ENCODE measurements at places on chromosomes 7 and 10.

DNA sequence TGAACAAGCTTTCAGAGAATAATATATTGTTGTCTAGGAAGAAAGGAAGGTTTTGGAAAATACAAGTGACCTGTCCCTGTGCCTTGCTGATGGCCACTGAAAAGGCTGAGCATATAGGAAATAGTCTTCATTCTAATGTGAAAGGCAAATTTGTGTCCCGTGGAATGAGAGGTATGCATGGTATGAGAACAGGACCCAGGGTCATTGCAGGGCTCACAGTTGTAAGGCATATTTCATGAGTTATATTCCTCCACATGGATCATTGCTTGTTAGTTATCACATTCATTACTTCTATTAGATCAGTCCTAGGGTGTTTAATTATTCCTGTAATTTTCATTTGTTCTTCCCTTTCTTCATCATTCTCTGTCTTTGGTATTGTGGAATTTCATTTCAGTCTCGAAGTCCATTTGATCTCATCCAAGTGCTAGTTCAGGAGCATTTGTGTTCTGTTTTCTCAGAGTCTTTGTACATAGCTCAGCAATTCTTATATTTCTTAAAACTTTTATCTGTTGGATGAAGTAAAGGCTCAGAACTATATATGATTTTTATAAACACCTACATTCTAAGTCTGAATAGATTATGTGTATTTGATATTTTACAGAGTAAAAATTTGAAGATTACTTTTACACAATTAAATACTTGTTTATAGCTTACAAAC is 39.4 kb upstream of the ARHGAP21 start:
- peak; percentile 29 for DNase-seq

- no peak for DNase-seq
Measured at GRCh38 chr10:115278294-115278693, 185.1 kb downstream of the ATRNL1 start.

DNA sequence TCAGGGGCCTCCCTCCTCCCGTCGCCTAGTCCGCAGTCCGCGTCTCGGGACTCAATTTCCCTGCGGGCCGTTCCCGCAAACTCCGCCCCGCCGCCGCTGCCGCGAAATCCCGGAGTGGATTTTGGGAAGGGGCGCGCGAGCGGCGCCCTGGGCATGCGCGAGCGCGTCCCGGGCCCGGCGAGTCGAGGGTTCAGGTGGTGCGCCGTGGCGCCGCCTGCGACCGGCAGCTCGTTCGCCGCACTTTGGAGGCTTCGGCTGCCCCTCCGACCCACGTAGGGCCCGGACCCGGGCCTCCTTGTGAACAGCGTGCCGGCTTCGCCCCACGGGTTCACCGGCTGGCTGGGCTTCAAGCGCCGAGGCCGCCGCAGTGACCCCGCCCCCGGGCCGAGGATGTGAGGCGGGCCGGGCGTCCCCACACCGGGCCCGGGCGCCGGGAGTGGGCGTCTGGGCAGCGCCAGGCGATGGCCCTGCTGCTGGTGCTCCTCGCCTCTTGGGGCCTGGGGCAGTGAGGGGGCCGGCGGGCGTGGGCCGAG is at the start of gene PLEKHA8:
Gene PLEKHA8 (plus strand): TSS at position 197 of the 533 bp plus-strand sequence. CDS start 351 bp downstream, outside the sequence.
- DNase-seq = no peak

- DNase-seq = no peak
Measured at GRCh38 chr10:13769946-13770345, 183.2 kb downstream of the PRPF18 start.

- no peak for DNase-seq
Measured at GRCh38 chr7:101859411-101860106, 42.1 kb downstream of the CUX1 start.

DNA sequence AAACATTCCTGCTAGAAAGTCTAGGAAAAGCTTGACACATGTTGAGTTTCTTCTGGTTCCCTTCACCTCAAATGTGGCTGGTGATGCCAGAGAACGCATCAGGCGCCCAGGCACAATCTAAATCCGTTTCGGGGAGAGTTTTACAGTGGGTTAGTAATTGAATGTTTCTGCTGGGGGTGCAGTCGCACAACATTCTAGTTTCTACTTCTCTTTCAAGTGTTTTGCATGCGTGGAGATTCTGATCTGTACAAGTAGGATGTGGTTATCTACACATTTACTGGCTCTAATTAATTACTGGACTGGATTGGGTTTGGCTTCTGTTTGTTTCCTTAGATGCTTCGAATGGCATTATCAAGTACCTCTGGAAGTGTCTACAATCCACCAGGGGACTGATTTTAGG is 173.8 kb downstream of the TMEM26 start:
- no peak for DNase-seq

DNA sequence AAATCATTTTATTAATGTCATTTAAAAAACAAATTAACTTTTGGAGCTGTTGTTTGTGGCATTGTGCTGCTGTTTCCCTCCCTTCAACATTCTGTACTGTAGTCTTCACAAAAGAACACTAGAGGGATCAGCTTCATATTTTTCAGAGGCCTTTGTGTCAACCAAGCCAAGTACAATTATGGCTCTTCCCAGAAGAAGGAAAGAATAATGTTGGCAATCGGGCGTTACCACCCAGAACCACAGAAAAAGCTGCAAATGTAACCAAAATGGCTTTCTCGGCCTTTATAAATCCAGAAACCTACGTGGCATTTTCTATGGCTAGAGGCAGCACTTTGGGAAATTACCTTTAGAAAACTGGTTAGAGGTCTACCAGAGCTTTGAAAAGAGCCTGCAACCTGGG is 98.8 kb upstream of the COL1A2 start:
- no peak for DNase-seq

DNA sequence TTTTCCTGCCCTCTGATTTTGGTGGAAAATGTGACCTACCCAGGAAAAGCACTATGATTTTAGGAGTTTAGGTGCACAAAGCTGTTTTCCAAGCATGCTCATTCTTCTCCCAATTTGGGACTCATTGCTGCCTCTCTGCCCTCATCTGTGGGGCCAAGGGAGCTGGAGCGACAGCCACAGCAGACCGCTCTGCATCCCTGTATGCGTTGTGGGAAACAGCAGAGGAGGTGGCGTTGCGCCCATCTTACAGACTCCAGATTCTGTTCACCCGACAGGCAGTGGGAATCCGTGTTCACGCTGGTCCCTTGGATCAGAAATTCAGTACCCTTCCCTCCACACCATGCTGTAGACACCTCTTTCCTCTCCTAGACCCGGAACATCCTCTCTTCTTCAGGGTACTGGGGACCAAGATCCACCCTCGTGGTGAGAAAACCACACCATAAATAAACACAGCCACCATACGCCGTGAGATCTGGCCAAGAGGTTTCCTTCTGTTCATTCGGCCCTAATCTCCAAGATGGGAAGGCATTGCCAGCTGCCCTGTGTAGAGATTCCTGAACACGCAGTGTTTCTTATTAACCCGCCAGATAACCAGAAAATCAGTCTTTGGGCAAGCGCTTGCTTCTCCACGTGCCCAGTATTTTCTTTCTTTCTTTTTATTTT is 87.9 kb downstream of the CUX1 start:
- no peak for DNase-seq

- DNase-seq = no peak
Measured at GRCh38 chr10:50541921-50542320, 81.8 kb downstream of the SGMS1 start.

DNA sequence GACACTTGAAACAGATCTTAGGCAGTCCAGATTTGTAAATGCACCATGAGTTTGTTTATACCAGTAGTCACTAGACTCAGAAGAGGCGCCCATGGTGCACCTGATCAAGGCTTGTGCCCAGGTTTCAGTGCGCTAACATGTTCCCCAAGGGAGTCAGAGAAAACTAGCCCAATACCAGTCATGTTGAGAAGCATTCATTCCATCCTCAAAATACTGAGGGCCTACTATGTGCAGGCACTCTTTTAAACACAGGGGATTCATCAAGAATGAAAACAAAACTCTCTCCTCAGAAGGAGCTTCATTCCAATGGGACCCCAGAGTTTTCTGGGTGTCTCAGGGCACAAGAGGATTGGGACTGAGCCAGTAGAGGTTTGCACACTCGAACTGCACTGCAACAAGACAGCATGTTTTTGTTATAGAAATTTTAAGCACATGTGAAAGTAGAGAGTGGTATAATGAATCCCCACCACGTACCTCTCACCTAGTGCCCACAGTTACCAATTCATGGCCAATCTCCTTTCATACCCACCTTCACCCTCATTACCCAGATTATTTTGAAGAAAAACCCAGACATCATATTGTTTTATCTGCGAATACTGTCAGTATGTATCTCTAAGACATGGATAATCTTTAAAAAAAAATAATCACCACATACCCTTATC is 55.0 kb upstream of the ARID5B start:
- DNase-seq = no peak

DNA sequence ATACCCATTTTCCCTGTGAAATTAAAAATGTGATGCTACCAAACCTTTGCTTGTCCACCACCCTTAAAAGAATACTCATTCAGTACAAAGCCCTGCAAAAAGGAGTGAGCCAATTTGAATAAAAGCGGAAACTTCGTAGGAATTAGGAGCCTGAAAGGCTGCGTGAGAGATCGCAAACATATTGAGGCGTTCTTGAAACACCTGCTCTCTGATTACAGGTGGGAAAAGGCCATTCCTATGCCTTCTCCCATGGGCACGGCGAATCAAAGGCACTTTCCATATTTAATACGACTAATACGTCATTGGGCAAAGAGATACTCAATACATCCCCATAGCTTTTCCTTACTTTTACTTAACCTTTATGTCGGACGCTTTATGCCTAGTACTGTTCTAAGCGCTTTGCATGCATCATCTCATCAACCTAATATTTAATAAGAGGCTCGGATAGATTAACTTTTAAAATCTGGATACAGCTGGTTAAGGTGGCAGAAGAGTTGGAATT is 30.9 kb upstream of the KMT2E start:
- no peak for DNase-seq

DNA sequence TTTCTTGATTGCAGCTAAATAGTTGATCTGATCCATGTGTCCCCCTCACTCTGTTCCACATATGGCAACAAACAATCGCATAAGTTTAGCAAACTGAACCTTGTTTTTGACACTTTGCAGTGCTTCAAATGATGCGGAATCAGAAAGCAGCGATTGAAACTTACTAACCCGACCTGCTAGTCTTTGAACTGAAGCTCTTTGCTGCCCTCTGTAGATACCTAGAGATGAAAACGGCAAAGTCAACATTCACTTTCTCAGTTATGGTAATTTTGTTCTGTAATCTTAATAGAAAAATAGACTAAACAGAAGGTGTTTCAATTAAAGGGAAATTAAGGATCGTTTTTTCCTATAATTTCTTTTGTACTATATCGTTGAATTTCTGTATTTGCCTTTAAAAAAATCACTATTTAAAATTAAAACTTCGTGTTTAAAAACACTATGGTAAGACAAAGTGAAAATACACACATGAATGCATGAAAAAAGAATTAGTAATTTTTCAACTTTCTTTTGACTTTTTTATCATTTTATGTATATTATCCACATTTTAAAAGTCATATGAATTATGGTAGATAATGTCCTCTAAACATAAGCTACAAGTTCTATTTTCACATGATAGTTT is 276.5 kb downstream of the MAGI2 start:
- peak; percentile 6 for DNase-seq

DNA sequence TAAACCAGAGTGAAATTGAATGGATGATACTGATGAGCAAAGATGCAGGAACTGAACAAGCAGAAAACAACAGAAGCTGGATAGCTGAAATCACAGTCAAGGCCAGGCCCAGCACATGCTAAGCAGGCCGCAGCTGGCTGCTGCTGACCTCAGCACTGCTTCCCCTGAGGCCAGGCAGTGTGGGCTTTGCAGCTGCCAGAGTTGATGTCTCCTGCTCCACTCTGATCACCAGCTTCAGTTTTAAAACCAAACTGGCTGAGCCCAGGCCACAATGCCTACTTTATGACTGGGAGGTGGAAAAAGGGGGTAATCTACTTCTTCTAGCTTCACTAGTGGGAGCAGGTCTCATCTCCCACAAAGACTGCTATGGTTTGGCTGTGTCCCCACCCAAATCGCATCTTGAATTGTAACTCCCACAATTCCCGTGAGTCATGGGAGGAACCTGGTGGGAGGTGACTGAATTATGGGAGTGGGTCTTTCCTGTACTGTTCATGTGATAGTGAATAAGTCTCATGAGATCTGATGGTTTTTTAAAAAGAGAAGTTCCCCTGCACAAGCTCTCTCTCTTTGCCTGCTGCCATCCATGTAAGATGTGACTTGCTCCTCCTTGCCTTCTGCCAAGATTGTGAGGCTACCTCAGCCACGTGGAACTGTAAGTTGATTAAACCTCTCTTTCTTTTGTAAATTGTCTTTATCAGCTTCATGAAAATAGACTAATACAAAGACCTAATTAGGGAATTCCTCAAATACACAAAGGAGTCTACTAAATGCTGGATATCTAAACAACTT is 136.4 kb upstream of the ITGB1 start:
- DNase-seq = no peak

DNA sequence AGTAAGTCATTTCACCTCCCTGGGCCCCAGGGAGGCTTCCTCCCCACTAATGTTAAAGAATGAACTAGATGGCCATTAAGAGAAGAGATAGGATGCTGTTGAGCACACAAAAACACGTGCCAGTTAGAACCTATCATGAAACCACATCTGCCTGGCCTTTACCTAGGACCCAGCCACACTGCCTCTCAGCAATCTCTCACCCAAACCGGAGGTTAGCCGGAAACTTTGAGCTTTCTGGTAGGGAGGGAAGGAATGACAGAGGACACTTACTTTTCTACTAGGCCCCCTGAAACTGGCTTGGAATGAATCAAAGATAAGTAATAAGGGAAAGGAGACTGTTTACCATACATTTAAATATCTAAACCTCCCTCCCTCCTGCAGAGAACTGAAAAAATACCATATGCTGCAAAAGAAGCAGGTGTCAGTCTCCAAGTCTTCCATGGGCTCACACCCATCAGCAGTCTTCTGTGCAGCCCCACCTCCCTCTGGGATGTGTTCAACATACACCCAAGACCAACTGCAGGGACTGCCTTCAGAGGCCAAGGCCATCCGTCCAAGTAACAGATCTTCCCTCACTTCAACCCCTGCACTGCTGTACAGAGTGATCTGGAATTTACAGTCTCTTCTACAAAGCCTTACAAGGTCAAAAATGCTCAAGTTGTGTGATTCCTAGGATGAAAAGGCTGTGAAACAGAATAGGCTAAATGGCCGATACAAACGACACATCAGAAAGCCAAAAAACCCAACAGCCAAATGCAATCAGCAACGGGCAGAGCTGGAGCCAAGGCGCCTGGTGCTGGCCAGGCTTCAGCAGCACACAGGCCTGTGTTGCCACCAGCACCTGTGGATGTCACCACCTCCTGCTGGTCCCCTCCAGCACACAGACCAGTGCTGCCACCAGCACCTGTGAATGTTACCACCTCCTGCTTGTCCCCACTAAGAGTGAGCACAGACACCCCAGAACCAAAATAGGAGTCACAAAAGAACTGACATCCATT is 42.4 kb downstream of the SORBS1 start:
- DNase-seq = no peak

Data from epithelial cell of proximal tubule (primary cell).